ENCODE measurements at places on chromosomes 2 and 18. TPM values are rescaled to one million over a fixed set of nuclear protein-coding genes. Genes with fewer than 3 reads are reported as not detected.

GRCh38 chr2:84702941-84703340, 177.9 kb downstream of the TRABD2A start:
- no peak for DNase-seq

GRCh38 chr2:68832233-68832869, 38.8 kb downstream of the BMP10 start:
- DNase-seq = peak; percentile 90

The IL1F10 gene
- not detected for total RNA-seq

DNA sequence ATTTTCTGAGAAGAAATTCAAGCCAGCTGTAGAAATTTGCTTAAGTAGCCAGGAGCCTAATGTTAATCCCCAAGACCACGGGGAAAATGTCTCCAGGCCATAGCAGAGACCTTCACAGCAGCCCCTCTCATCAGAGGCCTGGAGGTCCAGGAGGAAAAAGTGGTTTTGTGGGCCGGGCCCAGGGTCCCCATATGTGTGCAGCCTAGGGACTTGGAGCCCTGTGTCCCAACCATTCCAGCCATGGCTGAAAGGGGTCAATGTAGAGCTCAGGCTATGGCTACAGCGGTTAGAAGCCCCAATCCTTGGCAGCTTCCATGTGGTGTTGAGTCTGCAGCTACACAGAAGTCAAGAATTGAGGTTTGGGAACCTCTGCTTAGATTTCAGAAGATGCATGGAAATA, 14.2 kb upstream of the TTC21B start:
- DNase-seq = no peak

DNA sequence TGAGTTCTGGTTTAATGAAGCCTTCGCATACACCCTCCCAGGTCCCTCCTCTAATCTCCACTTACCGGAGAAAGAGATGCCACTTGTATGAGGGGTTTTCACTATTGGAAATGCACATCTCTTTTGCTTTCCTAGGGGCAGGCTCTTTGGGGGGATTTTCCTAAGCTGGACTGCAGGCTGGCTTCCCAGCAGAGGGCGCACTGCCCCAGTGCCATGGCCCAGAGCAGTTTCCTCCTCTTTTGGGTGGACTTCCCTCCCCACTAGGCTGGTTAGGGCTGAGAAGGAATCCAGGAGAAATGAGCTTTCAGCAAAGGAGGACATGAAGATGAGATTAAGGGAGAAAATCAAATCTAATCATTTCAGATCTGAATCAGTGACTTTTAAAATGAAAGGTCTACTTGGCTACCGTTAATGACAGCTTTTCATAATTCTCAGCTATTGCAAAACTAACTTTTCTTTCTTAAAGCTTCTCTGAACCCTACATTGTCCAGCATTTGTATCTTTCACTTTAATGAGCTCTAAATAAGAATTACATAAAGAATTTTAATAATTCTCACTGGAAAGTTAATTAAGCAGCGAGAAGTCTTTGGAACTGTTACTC, 784.1 kb upstream of the FANCL start:
- no peak for DNase-seq

- no peak for DNase-seq
These were observed 24.1 kb upstream of the SP3 start for GRCh38 chr2:173989160-173989883.

- no peak for DNase-seq
These were observed 18.4 kb upstream of the PIEZO2 start for GRCh38 chr18:11167778-11168177.

All from aorta (tissue), 5 donors.